ENCODE measurements at places on chromosomes 11 and 22.

DNA sequence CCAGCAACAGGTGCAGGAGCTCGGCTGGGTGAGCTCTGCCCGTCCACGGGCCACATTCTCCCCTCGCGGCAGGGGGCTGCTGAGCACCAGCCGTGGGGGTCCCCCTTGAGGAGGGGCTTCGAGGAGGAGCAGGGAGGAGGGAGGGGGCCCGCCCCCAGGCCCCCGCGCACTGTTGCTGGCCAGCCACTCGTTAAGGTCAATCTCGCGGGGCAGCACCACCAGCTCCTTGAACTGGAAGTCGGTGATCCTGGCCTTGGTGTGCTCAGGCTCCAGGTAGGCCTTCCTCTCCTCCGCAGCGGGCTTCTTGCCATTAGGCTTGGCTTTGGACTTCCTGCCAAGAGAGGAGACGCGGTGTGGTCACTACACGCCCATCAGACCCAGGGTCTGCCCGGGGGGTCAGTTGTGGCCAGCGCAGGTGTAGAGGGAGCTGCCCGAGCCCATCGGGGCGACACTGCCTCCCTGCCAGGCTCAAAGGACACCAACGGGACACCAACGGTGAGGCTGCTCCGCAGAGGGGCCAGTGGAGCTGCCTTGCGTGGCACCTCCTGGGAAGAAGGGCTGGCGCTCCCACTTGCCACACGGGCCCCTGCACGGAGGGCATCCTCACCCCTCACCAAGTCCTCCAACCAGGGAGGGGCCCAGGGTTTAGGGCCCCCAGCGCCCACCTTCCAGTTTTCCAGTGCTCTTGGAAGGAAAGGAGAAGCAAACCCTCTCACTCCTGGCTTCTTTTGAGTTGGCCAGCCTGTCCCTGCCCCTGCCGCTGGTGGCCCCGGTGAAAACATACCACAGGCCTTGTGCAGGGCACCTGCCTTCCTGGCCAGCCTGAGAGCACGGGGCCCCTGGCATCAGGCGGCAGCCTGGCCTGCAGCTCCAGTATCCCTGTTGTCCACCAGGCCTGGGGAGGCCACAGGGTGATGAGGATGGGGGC lies 5.8 kb downstream of the MOB2 start:
- no peak for DNase-seq

GRCh38 chr11:110074499-110074898 lies 18.7 kb upstream of the ZC3H12C start:
- no peak for DNase-seq

DNA sequence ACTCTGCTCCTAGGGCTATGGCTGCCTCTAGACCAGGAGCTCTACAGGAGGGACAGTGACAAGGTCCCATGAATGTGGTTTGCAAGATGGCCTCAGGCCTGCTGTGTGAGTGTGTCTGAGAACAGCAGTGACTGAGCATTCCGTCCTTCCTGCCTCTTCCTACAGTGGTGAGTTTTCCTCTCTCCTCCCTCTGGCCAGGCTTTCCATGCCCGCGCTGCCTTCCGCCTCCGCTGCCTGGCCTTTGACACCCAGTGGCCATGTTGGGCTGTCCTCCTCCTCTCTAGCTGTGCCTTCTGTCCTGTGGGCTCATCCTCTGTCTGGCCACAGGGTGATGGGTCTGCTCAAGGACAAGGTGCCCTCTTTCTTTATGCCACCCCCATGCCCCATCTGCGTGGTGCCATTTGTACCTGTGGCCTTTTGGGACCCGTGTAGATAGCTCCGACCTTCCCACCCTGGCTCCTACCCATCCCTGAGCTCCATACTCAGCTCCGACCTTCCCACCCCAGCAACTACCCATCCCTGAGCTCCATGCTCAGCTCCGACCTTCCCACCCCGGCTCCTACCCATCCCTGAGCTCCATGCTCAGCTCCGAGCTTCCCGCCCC lies 970.4 kb downstream of the BRD1 start:
- DNase-seq: no peak

DNA sequence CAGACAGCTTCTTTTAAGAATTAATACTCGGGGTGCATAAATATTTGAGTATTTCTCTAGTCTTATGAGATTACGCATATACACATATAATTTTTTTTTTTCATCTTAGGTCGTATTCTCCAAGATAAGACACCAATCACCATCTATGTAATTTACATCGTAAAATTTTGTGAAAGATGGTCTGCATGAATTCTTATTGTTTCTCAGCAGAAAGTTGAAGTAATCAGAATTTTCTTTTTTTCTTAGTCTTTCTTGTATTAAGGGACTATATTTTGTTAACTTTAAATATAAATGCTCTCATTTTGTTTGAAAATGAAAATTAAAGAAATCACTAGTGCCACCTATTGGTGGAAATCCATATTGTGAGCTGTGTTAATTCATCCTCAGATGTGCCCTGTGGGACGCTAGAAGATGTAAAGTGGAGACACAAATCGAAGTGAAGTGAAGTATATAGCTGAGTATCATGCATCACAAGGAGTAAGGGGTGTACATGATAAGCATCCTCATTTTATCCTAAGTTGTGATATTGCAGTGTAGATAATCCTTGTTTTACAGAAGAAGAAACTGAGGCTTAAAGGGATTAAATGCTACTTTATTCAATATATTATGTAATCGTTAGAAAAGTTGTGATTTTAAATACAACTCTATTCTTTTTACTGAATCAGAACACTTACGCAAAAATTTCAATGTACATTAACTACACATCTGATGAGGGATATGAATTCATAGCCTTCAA lies 2084.3 kb downstream of the LRRC4C start:
- no peak for DNase-seq

DNA sequence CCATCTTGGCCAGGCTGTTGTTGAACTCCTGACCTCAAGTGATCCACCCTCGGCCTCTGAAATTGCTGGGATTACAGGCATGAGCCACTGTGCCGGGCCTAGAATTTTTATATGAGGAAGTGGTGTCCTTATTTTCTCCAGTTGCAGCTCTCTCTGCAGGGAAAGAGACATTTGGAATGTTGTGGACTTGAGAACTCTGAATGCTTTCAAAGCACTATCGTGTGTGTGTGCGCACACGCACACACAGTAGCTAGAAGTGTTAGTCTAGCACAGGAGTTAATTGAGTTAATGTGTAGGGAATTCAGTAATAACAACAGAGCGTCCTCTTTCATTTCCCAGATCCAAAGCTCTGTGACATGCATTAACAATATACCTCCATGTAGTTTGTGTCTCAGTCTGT lies 164.0 kb upstream of the RASSF10 start:
- no peak for DNase-seq

- DNase-seq: no peak
Measured at GRCh38 chr22:47776329-47776728, 1013.9 kb downstream of the TBC1D22A start.

DNA sequence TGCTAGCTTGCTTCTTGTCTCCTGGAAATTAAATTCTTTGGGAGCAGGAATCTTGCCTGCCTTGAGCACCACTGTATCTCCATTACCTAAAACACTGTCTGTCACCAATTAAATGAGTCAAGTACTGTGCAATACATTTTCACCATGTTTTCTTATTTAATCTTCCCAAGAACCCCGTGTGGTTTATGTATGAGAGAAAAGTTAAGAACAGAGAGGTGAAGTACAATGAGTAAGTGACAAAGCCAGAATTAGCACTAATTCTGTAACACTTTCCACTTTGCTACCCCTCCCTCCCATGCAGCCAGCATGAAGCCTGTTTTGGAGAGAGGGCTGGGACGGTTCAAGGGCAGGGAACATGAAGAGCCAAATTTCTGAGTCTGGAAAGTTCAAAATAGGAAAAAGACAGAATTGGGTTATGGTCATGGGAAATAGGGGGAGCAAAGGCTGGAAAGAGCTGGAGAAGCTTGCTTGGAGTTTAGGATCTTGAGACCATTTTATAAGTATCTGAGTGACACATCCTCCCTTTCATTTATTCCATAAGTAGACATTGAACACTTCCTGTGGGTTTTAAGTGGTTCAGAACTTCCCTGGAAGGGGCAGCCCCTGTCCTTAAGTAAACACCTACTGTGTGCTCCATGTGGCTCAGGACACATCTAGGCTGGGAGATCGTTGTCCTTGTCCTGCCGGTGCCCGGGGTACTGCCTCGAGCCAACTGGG lies 60.5 kb upstream of the CHST1 start:
- DNase-seq: no peak

GRCh38 chr11:61042961-61043540 lies 59.2 kb upstream of the CD5 start:
- no peak for DNase-seq

DNA sequence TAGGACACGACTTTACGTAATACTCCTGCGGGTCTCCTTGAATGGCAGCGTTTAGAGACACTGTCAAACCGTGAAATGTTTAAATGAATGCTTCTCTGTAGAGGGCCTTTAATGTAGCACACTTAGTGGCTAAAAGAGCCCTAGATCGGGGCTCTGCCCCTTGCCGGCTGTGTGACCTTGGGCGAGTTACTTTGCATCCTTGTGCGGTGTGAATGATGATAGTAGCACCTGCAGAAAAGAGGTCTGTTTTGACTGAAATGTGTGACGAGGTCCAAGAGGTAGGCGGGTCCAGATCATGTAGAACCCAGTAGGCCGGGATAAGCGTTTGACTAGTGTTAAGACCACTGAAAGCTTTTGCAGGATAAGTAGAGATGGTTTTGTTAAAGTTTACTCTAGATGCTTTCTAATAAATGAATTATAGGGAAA lies 866 bp downstream of the MED17 start:
- no peak for DNase-seq

DNA sequence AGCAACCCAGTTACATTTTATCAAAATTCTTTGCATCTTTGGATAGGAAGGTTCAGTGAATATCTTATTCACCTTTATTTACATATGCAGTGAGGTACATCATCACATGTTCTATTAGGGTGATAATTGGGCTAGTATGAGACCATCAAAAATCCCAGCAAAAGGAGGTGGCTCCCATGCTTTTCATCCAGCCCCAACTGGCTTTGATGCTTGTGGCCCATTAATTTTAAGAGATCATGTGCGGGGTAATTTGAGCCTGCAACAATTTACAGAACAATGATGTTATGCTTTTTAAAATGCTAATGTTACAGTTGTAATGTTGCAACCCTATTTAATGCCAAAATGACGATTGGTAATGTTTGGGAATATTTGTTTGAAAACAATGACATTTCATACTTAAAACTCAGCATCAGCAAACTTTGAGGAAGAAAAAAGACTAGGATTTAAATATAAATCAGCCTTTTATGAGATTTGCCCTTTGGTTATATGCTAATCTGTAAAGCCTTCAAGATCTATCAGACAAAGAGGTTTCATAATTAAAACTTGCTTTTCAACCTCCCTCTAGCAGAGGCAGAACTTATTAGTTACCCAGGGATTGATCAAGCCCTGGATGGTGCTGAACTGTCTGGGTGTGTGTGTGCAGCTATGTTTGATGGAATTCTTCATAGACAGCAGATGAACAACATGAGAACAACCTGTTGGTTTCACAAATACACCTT lies 183.5 kb upstream of the SORL1-AS1 start:
- no peak for DNase-seq

- no peak for DNase-seq
Measured at GRCh38 chr11:13278609-13279486, 1.3 kb downstream of the BMAL1 start.

- no peak for DNase-seq
Measured at GRCh38 chr11:114678125-114679036, at the start of gene NXPE2. TSS of gene NXPE2 (plus strand) at chr11:114678527. CDS start at chr11:114678576, 49 bp downstream.

DNA sequence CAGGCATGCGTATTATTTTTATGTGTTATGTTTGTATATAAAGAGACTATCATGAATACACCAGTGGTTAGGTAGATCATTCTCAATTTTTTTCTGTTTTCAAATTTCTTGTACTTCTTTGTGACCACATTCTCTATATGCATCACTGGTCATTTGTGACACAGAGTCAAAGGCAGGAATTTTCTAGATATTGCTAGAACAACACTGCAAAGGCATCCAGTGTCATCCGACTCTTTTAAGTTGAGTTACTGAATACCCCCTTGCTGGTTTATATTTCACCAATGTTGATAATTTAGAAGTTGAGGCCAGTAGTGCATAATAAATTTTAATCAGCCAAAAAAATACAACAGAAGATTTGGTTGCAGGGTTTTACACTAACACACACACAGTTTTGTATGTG lies 351.8 kb downstream of the CASP12 start:
- no peak for DNase-seq

GRCh38 chr11:114059278-114059983 lies at the start of gene ZBTB16:
TSS of gene ZBTB16 (plus strand) at chr11:114059711. CDS start at chr11:114063301, 3,590 bp downstream.
- DNase-seq: peak; percentile 49

DNA sequence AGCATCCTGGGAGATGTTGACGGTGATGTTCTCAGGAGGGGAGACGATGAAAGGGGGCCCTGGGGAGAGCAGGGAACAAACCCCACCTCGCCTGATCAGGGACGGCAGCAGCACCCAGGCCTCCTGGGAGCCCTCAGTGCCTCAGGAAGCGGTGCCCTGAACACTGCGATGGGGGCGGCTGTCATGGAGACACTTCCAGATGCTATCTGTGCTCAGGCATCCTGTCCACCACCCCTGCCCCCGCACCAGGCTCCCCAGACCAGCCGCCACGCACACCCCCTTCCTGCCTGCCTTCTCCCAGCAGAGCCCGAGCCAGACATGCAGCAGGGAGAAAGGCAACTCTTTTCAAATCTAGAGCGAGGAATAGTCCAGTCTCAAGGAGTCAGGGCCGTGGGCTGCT lies 20.6 kb downstream of the IGSF9B start:
- DNase-seq: no peak

DNA sequence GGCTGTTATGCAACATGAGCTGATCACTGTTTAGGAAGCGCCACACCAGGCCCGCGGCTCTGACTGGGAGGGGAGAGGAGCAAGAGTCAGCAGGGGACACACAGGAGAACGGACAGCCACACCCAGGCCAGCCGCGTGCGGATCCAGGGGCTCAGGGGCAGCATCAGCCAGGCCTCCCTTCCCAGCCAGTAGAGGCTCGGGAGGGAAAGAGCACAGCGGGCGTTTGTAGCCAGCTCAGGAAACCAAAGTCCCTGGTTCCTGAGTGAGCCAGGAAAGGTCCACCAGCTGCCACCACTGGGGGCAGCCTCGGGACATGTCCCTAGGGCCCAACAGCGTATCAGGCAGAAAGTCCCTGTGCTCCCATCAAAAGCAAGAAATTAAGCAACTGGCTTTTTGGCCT lies 71.8 kb upstream of the PITPNB start:
- DNase-seq: no peak

DNA sequence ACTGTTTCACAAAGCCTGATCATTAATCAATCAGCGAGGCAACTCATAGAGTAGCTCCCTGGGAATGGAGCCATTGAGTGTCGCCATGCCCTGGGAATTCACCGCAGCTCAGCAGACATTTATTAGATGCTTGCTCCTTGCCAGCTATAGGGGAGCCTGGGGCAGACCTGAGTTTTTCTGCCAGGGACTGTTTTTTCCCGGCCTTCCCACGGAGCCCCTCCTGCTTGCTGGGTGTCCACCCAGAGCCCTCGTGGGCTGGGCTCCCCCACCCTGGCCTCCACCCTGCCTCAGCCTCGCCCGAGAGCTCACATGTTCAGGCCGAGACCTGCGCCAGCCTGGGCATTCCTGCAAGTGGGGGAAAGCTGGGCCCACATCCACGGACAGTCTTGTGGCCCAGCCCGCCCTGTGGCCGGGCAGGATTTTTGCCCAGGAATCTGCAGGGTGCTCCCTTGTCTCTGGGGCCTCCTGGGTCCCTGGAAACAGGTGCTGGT lies 64.9 kb downstream of the SMIM38 start:
- no peak for DNase-seq
